SW480 (cell line): ENCODE measurements at places on chromosomes 5 and 9.

DNA sequence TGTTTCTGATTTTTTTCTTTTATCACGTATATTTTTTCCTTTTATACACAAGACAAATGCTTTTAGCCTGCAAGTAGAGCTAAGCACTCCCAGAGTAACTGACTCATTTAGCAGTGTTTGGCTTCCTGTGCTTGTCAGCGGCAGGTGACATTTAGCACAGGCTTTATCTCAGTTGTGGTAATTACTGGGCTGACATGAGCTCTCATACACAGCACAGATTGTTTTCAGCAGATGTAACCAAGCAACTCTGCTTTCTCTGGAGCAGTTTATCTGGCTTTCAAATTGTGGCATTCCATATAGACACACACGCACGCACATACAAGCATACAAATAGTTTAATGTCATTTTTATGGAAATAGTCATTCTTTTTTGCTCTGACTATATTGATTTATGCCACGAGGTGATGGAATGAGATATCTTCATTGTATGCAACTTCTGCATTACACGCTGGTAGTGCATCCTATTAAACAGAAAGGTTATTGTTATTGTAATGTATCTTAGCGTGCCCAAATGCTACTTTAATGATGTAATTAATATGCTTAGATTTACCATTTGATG lies 379.0 kb upstream of the GRAMD2B start:
- DNase-seq = peak; percentile 53

- DNase-seq = no peak
Measured at GRCh38 chr5:33975852-33976251, 8.6 kb downstream of the SLC45A2 start.

- no peak for DNase-seq
Measured at GRCh38 chr5:171093598-171093997, 215.4 kb upstream of the TLX3 start.

GRCh38 chr5:151295791-151296477 lies 7.6 kb downstream of the SLC36A3 start:
- DNase-seq = no peak

DNA sequence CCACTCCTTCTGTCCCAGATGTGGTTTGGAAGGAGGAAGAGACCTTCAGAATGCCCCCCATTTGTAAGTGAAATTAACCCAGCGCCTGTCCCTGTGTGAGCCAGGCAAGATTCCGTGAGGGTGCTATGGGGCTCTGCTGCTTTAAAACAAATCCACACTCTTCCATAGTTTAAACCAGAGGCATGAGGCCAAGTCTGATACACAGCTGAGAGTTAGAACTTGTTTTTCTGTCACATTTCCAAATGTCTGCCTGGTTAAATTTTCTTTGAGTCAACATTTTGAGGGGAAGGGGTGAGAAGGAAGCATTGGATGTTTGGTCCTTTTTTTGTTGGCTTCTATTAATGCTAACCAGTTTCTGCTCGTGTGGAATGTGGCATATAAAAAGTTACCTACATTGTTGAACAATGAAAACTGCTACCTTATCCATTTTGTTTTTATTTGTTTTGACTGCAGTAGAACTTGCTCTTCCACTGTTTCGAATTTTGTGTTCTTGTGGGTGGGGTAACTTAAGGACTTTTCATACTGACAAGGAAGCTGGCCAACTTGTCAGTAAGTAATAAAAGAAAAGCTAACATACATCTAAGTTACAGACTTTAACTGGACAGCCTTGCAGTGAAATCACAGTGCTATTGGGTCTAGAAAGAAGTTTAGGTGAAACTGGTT lies 12.9 kb downstream of the RGMB start:
- no peak for DNase-seq

- DNase-seq = peak; percentile 56
Measured at GRCh38 chr5:94218374-94218773, 400.0 kb downstream of the KIAA0825 start.
